ENCODE measurements at places on chromosomes 6 and 20. TPM values are rescaled to one million over a fixed set of nuclear protein-coding genes. Genes with fewer than 3 reads are reported as not detected.

Gene CARMIL1
- 17.0 TPM for total RNA-seq

Gene RSPH9
- not detected for total RNA-seq

Gene IMPG1
- total RNA-seq, result not detected

DNA sequence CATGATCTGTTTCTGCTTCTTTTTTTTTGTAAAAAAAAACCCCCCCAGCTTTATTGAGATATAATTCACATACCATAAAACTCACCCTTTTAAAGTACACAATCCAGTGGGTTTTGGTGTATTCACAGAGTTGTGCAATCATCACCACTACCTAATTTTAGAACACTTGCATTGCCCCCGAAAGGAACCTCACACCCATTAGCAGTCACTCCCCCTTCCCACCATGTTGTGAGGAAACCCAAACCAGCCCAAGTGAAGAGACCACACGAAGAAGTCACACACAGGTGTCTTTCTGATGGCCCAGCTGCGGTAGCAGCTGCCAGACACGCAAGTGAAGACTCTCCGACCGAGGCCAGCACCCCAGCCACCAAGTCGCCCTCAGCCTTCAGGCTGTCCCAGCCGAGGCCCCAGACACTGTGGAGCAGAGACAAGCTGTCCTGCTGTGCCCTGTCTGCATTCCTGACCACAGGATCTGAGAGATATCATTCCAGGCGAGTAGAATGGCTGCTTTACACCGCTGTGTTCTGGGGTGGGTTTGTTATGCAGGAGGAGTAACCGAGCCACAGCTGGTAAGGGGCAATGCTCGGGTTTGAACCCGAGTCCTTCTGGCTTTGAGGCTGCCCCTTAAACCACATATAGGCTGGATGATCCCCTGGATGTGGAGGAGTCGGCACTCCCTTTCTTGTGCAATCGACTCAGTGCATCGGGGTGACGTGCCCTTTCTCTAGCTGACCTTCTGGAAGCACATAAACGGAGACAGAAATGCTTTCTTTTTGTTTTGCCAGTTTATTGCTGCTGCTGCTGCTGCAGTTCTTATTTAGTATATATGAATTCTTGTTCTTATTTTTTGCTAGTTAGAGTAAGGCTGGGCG is 59.1 kb upstream of the PTPN1 start:
- H3K36me3 ChIP-seq, result no peaks in the 10 kb centered on the region
- H3K27me3 ChIP-seq, result no peaks in the 10 kb centered on the region
- H3K4me1 ChIP-seq, result no peaks in the 10 kb centered on the region

GRCh38 chr20:48019940-48020339 is 234.7 kb upstream of the SULF2 start:
- DNase-seq, result no peak
- no peak overlapping the region for H3K4me3 ChIP-seq
- H3K36me3 ChIP-seq, result no peaks in the 10 kb centered on the region

DNA sequence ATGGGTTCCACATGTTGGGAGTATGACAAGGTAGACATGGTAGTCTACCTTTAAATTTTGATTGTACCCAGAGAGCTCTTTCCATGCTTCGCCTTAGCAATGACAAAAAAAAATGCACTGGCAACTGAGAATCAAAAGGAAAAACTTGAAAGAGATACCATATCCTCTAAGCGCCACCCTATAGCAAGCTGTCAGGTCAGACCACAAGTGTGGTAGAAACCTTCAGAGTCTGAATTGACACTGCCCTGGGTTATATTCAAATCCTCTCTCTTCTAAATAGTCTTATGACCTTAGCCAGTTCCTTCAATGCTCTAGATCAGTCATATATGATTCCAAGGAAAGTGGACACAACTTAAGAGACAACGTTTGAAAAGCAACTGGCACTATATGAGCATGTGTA is 45.6 kb upstream of the SMLR1 start:
- H3K27ac ChIP-seq, result no peak overlapping the region
- no peak overlapping the region for H3K4me3 ChIP-seq
- H3K27me3 ChIP-seq, result no peaks in the 10 kb centered on the region
- DNase-seq, result no peak
- H3K4me1 ChIP-seq, result no peaks in the 10 kb centered on the region
- H3K36me3 ChIP-seq, result no peaks in the 10 kb centered on the region

DNA sequence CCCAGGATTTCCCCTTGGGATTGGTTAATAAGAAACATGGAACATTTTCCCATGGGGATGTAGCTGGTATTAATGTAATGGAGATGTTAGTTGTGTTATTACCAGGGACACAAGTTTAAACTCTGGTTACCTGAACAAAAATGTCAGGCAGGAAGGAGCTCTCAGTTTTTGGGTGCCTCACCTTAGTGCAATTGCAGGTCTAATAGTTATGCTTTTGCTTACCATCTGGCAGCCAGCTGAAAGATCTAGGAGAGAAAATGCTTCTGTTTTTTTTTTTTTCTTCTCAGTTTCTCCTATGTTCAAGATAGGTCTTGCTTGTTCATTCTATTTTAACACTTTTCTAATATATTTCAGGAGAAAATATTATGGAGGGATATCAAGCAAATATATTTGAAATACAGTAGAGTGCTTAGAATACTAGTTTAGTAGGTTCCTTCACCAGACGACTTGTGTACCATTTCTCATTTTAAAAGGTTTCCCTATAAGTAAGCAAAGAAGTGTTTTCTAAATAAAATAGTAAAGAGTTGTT is 4.2 kb upstream of the UBE2J1 start:
- H3K27ac ChIP-seq, result no peak overlapping the region
- no peak for DNase-seq
- no peak overlapping the region for H3K4me3 ChIP-seq

DNA sequence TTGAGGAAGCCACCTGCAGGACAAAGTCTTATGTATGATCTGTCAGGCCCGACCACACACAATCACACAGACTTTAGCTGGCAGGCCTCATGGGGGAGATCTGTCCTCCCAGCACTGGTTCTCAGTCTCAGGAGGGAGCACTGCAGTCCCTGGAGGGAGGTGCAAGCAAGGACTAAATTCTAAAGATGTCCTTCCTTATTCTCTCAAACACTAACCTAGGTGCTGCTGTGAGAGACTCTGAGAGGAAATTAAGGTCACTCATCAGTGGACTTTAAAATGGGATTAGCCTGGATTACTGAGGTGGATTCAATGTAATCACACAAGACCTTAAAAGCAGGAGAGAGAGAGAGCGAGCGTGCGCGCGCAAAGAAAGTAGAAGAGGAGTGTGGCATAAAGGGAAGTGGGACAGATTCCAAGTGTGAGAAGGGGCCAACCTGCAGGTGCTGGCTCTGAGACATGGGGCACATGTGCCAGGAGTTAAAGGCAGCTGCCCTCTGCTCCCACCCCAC is 14.3 kb downstream of the GLO1 start:
- H3K4me3 ChIP-seq, result no peak overlapping the region
- peaks cover 6% of the 10 kb centered on the region for H3K36me3 ChIP-seq
- H3K27ac ChIP-seq, result no peak overlapping the region
- no peaks in the 10 kb centered on the region for H3K4me1 ChIP-seq
- DNase-seq, result no peak

DNA sequence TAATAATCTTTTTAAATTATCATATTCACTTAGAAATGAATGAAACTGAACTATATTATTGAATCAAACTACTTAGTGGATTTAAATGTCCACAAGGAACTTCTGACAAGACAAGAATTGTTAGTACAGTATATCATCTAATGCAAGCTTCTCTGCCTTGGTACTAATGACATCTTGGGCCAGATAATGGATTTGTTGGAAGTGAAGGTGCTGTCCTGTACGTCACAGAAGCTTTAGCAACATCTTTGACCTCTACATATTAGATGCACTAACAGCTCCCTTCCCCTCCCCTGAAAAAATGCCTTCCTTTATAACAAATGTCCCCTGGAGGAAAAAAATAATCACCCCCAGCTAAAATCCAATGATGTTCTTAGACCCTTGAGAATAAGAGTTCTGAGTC is 695.8 kb upstream of the EYS start:
- no peaks in the 10 kb centered on the region for H3K36me3 ChIP-seq
- no peaks in the 10 kb centered on the region for H3K27me3 ChIP-seq
- H3K4me3 ChIP-seq, result no peak overlapping the region
- no peak overlapping the region for H3K27ac ChIP-seq
- no peak for DNase-seq

DNA sequence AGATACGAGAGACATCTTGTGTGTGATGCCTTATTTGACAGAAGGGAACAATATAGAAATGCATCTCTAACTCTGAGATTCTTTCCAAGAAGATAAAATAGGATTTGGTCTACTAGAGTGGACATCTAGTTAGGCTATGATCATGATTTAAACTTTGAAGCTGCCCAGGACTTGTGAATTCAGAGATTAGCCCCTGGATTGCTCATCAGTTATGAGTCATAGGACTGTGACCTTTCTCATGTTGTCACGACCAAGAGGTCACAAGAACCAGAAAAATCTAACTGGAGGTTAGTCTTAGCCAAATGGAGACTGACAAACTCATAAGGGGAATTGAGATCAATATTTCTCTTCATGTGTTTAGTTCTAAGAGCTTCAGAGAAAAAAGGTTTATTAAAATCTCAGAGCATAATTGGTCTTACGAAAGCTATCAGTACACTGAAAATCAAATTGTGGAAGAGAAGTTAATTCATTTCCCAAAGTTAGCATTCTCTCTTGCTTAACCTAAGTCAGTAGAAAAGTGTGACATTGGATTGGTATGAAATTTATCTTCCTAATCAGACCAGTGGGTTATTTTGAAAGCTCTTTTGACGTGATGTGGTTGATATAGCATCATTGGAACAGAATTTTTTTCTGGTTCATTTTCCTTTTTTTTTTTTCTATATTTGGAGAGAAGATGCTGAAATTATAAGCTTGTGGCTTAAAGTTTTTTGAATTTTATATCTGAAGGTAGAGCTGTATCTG is 245.7 kb downstream of the RNF144B start:
- H3K4me3 ChIP-seq, result no peak overlapping the region
- peaks cover 8% of the 10 kb centered on the region for H3K4me1 ChIP-seq
- peak overlapping the region; percentile 20 for H3K27ac ChIP-seq
- DNase-seq, result peak; percentile 55
- no peaks in the 10 kb centered on the region for H3K36me3 ChIP-seq
